ENCODE measurements at places on chromosomes 2 and 18. TPM values are rescaled to one million over a fixed set of nuclear protein-coding genes. Genes with fewer than 3 reads are reported as not detected.

Gene MBP
- 66.4 TPM for total RNA-seq

GRCh38 chr2:134943540-134943939, 24.9 kb downstream of the CCNT2 start:
- no peak overlapping the region for H3K27ac ChIP-seq
- no peaks in the 10 kb centered on the region for H3K4me1 ChIP-seq
- no peak overlapping the region for H3K4me3 ChIP-seq
- peaks cover 8% of the 10 kb centered on the region for H3K36me3 ChIP-seq
- no peak for DNase-seq
- H3K27me3 ChIP-seq, result no peaks in the 10 kb centered on the region

GRCh38 chr2:241064008-241064801, 37.9 kb downstream of the MTERF4 start:
- peaks cover 34% of the 10 kb centered on the region for H3K4me1 ChIP-seq
- no peaks in the 10 kb centered on the region for H3K27me3 ChIP-seq
- H3K27ac ChIP-seq, result peak overlapping the region; percentile 85
- peak; percentile 83 for DNase-seq
- H3K36me3 ChIP-seq, result peaks cover 31% of the 10 kb centered on the region

- H3K27me3 ChIP-seq, result no peaks in the 10 kb centered on the region
- H3K4me1 ChIP-seq, result no peaks in the 10 kb centered on the region
- no peak overlapping the region for H3K4me3 ChIP-seq
- no peaks in the 10 kb centered on the region for H3K36me3 ChIP-seq
- DNase-seq, result no peak
These were observed 79.9 kb upstream of the FAM237A start for GRCh38 chr2:206562375-206562774.
